CD4-positive, alpha-beta T cell treated with Interleukin-6 at 100 ng/mL for 8 hours (primary cell): ENCODE measurements at places on chromosomes 3 and 15.

GRCh38 chr15:82043130-82043673, 2.6 kb downstream of the MEX3B start:
- DNase-seq = no peak

- DNase-seq = no peak
Observed at GRCh38 chr15:66900586-66901310, 164.7 kb upstream of the SMAD3 start.

- DNase-seq = no peak
Observed at GRCh38 chr3:186691676-186692075, 25.5 kb upstream of the KNG1 start.

GRCh38 chr3:61547625-61548024, 13.7 kb upstream of the PTPRG start:
- no peak for DNase-seq

DNA sequence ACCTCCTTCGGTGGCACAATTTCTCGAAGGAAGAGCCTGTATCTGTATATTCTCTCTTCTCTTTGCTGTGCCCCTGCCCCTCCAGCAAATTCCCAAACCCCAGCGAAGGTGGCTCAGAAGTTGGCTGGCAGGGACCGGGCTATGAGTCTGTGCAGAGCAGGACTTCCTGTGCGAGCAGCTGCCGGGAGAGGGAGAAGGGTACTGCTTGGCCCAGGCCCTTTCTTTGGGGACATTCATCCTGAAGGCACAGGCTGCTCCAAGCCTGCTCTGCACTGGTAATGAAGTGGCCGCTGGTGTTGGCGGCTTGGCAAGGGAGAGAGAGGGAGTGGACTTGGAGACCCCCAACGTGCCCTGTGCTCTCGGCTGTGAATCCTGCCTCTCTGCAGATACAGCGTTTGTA, 1.5 kb downstream of the SLC6A11 start:
- no peak for DNase-seq

DNA sequence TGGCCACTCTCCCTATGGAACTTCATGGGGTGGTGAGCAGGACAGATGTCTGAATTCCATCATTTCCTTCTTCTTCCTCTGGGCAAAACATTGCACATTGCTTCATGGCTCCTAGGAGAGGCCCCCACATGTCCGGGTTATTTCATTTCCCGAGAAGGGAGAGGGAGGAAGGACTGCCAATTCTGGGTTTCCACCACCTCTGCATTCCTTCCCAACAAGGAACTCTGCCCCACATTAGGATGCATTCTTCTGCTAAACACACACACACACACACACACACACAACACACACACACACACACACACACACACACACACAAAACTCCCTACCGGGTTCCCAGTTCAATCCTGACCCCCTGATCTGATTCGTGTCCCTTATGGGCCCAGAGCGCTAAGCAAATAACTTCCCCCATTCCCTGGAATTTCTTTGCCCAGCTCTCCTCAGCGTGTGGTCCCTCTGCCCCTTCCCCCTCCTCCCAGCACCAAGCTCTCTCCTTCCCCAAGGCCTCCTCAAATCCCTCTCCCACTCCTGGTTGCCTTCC, 1.9 kb downstream of the RHO start:
- DNase-seq = no peak

- DNase-seq = no peak
Observed at GRCh38 chr15:65326117-65326526, 21.6 kb downstream of the RNU5B-1 start.

GRCh38 chr3:17028363-17028762, 143.6 kb downstream of the PLCL2 start:
- DNase-seq = no peak

- DNase-seq = no peak
Observed at GRCh38 chr3:11820531-11821041, 26.1 kb downstream of the TAMM41 start.
